ENCODE measurements at places on chromosomes 3 and 15.
A peak's percentile ranks its signal among the peaks of the same experiment; 100 is the strongest.

GRCh38 chr3:136862617-136863322 is 762 bp downstream of the NCK1 start:
- peak; percentile 48 for DNase-seq

DNA sequence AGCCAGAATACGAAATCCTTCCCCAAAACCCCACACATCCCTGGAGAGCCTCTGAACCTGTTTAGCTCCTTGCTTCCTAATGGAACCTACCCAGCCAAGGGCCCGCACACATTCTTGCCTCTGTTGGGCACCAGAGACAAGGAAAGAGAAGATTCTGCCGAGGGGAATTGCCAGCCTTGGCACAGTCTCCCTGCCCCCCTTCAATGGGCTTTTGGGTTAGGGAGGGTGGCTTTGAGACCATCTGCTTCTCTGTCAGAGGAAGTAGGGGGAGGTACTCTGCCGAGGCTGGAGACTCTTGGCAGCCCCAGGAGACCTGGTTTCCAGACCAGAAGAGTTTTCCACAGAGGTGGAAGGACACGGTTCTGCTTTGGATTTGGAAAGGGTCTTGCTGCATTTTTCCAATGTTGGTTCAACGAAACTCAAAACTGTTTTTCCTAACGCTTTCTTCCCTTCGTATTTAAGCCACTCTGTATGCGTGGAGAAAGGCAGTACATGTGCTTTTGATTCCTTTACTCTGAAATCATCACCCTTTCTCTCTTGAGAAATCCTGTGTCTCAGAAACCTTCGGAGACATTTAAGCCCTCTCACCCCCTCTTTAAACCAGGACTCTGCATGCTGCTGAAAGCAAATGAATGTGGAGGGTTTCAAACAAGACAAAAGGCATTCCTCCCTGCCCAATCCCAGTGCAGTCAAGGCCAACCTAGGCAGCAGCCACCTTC is 78.8 kb upstream of the PRR23C start:
- DNase-seq: no peak

- DNase-seq: no peak
Measured at GRCh38 chr15:42107473-42107872, 13.1 kb upstream of the PLA2G4D start.

- DNase-seq: no peak
Measured at GRCh38 chr3:152235709-152236298, 32.9 kb upstream of the MBNL1 start.

GRCh38 chr3:148600902-148601765 is 96.6 kb upstream of the AGTR1 start:
- DNase-seq: no peak

GRCh38 chr15:65424683-65425082 is 1.9 kb upstream of the IGDCC4 start:
- peak; percentile 4 for DNase-seq

GRCh38 chr15:82571722-82572222 is 31.5 kb upstream of the RPS17 start:
- DNase-seq: peak; percentile 53

DNA sequence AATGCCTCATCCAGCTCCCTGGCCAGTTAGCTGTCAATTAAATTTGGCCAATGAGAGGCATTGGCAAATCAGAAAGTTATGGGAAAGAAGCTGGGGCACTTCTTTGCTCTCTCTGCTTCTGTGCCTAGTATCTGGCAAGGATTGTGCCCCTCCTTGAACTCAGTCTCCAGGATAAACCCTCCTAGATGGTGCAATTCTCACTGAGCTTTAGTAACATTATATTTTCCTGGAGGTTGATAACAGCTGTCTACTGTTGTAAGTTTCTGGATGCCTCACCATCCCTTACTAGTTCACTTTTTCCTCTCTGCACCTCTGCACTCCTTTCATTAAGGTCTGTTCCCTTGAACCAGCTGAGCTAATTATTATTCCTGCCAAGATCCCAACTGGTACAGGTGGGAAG is 329.5 kb downstream of the MFSD1 start:
- no peak for DNase-seq

DNA sequence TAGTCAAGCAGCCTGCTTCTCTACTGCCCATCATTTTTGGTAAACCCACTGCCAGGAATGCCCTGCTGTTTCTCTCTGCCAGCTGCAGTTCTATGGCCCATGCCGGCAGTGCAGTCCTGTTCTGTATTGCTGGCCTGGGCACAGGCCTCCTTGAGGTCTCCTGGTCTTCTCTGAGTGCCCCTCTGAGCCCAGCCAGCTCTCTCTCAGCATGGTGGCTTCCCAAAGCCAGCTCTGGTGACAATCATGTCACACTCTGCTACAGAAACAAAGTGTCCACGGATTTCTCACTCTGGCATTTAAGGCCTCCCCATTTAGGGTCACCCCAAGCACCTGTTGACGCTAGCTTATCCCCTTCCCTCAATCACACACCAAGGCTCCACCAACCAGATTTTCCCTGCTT is 24.5 kb downstream of the SRPRB start:
- DNase-seq: no peak

DNA sequence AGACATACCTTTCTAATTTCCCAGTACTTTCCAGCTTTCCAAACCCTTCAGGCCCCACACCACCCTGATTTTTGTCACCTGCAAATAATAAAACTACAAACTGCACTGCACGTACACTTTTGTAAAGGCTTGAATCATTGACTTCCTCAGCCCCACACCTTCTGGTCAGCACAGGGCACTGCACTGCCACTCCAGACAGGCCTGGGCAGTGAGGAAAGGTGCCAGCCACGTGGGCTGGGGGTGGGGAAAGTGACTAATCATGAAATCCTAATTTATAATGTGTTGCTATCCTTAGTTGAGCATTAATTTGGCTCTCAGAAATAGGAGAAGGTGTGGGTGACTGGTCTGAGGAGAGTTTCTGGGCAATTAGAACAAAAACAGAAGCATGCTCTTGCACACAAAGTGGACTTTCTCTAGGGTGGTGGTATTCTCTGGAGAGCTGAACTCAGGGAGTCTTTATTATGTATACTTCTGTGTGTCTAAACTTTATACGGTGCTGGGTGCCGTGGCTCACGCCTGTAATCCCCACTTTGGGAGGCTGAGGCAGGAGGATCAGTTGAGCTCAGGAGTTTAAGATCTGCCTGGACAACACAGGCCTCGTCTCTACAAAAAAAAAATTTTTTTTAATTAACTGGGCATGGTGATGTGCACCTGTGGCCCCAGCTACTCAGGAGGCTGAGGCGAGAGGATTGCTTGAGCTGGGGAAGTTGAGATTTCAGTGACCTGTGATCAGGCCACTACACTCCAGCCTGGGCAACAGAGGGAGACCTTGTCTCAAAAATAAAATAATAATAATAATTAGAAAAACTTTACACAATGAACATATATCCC is 58.2 kb upstream of the FLNB start:
- DNase-seq: peak; percentile 36

DNA sequence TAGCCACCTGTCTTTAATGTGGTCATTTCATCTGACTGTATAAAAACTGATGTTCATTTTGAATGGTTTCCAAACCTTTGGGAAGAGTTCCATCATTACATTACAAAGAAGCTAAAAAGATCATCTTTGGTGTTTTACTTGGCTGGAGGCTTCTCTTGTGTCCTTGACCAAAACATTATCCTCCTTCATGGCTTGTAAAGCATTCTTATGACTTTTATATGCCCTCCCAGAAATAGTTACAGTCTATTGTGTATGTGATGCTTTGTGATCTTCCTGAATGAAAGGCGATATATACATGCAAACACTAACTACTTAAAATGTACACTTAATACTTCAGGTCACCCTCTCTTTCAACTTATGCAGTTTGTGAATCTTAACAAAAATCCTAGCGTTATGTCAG is 525.6 kb downstream of the MECOM start:
- no peak for DNase-seq

DNA sequence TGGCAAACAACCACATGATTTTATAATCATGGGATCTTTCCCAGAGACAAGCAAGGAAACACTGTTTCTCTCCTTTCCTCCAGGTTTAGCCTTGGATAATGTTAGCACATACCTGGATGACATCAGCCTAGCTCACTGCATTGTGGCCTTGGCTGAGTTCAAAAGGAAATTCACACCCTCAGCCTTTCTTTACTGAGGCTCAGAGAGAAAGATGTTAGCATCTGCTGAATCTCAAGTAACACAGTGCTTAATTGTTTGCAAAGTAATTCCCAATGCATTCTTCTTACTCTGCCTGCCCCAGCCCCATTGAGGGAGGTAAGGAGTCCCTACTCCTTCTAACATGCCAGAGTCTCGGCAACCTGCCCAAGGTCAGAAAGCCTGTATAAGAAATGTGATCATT is 432.2 kb upstream of the LMCD1 start:
- no peak for DNase-seq

- no peak for DNase-seq
Measured at GRCh38 chr15:100900136-100900794, 18.9 kb upstream of the LRRK1 start.

DNA sequence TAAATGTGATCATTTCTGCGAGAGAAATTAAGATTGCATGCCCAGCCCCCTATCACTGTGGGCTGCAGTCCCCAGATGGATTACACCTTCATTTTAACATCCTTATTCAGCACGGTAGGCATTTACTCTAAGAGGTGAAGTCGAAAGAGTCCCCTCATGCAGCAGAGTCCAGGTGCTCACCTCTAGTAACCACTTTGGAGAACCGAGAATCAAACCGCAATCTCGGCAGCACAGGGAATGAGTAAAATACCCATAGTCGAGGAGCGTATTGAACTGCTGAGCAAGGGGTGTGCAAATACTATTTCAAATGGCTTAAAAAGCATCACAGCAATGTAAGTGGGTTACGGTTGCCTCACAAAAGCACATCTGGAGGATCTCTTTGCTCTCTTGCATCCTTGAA is 298.6 kb upstream of the ICE2 start:
- no peak for DNase-seq

DNA sequence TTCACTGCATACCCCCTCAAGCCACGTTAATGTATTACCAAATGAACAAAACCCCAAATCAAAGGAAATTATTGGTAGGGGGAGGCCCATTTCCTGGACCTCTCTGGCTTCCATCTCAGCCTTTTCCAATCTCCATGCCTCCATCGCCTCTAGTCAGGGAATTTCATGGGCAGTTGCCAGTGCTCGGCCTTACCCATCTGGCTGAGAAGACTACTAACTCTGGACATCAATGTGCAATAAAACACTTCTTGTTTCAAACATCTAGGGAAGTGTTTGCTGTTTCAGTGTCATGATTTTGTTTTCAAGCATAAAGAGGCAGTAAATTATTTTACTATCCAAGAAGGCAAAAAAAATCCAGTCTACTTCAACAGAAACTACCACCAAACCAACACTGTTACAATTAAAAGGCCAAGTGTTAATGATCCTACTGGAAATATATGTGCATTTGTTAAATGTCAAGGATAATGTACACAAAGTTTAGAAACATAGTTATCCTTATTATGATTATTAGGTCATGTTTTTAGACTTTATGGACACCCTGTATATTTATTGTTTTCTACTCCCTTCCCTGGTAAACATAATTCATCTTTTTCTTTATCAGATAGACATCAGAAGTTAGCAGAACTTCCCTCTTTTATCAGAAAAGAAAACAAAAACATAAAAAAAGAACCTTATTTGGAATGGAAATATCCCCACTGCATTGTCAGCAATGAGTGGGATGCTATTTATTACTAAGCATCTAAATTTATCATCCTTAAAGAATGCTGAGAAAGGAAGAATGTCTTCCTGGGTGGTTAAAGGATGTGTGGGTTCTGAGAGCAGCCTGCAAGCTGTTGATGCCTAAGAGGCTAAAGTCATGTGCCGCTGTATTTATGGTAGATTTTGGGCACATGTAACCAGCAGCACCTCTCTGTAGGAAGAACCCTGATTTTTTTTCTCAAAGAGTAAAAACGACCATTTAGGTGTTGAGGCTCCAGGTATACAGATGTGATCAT is 15.2 kb downstream of the LDHAL6B start:
- DNase-seq: no peak

DNA sequence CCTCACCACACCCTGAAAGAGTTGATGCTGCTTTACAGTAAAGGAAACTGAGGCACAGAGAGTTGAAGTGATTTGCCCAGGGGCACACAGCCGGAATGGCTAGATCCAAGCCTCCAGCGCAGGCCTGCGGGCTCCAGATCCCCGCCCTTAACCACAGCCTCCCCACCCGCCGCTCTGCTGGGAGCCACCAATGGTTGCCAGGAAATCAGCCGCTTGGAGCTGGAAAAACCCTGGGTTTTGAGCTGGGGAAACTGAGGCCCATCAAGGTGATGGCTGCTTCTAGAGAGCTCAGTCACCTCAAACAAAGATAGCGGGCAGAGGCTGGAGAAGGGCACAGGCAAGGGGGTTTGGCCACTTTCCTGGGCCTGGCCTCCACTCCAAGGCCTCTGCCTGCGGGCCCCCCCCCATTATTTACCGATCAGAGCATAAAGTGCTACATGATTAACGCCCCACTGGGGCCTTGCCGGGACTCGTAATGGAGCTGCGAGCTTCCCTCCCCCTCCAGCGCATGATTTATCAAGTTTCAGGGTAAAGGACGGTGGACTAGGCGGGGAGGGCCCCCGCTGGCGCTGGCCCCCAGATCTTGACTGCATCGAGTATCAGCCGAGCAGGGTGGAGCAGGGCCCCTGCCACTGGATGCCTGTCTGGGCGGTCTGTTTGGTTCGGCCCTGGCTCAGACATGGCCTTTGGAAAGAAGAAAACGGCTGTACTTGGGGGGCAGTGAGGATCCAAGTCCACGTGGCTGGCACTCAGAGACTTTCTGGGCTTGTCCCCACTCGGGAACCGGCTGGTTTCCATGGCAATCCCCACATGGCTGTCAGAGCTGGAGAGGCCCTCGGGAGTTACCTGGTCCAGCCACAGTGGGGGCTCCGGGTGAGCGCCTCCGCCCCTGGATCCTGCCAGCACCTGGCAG is 9.1 kb downstream of the PLXND1 start:
- peak; percentile 54 for DNase-seq

GRCh38 chr3:83034806-83035703 is 1273.6 kb upstream of the GBE1 start:
- DNase-seq: no peak

DNA sequence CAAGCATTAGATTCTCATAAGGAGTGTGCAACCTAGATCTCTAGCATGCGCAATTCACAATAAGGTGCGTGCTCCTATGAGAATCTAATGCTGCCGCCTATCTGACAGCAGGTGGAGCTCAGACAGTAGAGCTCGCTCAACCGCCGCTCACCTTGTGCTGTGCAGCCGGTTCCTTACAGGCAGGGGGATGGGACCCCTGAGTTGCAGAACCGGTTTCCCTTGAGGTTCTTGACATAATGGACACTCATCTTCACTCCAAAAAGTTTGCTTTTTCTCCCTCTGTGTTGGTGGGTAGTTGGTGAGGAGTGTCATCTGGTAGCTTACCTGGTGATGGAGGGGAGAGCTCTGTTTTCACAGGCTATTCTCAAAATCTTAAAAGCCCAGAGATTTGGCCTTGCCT is 324.0 kb upstream of the TBL1XR1 start:
- DNase-seq: no peak

- DNase-seq: no peak
Measured at GRCh38 chr15:31017311-31017710, 25.9 kb upstream of the MTMR10 start.

DNA sequence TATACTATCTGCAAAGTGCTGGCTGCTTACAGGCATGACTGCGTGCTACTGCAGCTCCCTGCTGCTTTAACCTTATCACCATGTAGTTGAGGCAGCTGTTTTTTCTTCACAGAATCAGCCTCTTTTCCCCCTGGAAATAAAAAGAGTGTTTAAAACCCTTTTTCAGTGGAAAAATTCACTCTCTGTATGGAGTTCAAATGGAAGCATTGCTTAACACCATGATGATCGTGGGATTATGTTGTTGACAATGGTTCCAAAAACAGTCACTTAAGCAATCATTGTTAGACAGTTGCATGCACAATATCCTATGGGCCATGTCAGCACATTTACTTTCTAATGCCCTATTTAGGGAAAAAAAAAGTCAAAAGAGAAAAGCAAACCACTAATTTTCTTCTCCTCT is 536.4 kb downstream of the UNC13C start:
- DNase-seq: no peak
